AG08396 (cell line): ENCODE measurements at places on chromosomes 7 and 10.

DNA sequence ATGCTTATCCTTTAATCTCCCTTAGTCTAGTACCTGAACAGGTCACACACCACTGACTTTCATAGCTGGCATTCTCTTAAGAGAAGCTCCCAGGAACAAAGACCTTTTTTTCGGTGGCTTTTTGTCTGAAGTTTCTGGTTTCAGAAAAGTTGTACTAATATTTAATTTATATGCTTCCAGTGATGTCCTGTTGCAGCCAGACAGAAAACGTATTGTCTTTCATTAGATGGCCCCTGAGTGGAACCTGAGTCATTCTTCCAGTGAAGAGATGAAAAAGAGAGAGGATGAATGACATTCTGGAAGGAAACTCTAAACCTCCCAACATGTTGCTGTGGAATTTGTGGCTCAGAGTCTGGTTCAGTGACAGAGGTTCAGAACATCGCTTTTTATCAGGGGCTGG is 274.8 kb upstream of the TAC1 start:
- DNase-seq: no peak

DNA sequence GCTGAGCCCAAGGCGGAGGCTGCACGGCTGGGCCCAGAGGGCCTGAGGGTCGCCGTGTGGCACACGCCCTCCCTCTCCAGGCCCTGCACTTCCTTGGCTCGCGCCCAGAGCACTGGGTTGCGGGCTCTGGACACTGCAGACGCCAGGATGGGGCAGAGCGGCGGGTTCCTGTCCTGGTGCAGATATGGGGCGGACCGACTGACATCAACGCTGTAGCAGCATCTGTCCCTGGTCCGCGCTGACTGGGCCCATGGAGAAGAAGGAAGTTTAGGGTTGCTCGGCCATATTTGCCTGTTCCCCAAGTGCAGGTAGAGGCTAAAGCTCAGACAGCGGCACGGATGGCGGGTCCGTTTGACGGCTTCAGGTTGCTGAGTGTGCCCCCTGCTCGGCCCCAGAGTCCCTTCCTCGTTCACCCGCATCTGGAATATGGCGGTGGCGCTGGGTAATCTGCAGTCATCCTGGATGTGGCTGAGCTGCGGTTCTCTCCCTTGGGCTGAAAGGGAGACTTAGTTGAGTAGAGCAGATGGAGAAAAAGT is 116.1 kb downstream of the OR13A1 start:
- DNase-seq: peak; percentile 9

DNA sequence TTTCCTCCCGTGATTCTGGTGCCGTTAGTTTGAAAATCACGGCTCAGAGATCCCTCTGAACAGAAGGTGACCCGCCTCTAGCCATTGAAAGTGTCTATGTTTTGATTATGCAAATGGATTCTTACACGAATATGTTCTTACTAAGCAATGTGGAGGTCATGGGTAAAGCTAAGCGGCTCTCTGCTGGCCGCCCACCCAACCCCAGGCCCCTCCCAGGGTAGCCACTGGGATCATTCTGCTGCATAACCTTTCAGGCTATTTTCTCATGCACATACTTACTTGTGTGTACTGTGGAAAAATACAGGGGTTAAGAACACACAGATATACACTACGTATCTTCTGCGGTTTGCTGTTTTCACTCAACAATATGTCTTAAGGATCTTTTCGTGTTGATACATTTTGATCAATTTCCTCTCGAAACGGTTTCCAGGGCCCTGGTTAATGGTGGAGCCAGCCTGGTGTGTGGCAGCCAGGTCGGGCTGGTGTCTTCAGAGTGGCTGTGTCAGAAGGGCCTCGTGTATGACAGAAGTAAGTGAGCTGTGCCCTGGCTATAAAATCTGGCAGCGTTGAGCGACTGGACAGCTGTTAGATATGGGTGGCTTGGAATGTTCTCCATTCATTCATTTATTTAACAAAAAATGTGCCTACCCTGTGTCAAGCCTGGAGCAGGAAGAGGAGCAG is 29.9 kb downstream of the ZNF783 start:
- DNase-seq: no peak

- DNase-seq: no peak
Observed at GRCh38 chr7:31493714-31494181, 20.1 kb upstream of the ITPRID1 start.

DNA sequence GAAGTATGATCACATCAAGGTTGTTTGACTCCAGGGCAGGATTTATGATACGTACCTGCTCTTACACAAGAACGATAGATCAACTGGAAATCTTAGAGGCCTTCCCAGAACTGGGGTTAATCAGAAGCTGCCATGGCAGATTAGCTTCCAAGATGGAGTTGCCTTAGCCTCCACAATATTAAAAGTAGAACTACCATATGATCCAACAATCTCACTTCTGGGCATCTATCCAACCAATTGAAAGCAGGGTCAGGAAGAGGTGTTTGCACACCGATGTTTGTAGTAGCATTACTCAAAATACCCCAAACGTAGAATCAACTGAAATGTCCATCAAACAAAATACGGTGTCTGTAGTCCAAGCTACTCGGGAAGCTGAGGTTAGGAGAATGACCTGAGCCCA is 6.6 kb downstream of the PILRB start:
- no peak for DNase-seq

DNA sequence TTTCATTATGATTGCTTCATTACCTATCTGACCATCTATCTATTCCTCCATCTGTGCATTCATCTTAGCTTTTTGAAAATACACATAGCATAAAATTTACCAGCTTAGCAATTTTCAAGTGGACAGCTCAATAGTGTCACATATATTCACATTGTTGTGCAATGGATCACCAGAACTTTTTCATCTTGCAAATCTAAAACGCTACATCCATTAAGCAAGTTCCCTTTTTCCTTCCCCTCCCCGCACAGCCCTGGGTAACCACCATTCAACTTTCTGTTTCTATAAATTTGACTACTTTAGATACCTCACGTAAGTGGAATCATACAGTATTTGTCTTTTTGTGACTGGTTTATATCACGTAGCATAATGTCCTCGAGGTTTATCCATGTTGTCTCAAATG is 78.0 kb upstream of the ADRB1 start:
- no peak for DNase-seq
